ENCODE measurements at places on chromosomes 6 and 20.

DNA sequence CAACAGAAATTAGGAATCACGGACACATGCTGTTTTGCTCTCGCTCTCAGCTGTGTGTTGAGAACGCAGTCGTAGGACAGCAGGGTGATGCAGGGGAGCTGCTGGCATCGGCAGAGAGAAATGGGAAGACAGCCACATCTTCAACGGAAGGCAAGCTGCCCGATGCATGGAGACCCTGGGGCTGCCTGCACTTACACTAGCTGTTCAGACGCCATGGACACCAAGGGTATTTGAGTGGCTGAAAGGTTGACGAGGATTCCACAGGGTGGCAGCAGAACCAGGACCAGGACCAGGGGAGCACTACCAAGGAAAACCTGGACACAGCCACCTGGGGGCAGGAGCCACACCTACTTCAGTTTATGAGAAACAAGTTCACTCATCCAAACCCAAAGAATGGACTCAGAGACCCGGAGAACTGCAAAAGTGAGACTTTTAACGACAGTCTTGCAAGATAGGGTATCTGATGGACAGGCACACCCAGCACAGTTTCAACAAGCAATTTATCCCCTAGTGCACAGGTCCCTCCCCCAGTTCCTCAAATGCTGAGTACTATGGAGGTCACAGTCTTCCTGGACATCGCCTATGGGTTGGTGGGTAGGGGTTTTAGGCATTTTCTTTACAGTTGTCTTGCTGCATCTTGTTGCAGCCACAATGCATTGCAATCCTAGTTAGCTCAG, 56.3 kb upstream of the ENTPD6 start:
- no peak for DNase-seq

- DNase-seq: no peak
Measured at GRCh38 chr6:51029561-51029960, 210.9 kb downstream of the TFAP2B start.

DNA sequence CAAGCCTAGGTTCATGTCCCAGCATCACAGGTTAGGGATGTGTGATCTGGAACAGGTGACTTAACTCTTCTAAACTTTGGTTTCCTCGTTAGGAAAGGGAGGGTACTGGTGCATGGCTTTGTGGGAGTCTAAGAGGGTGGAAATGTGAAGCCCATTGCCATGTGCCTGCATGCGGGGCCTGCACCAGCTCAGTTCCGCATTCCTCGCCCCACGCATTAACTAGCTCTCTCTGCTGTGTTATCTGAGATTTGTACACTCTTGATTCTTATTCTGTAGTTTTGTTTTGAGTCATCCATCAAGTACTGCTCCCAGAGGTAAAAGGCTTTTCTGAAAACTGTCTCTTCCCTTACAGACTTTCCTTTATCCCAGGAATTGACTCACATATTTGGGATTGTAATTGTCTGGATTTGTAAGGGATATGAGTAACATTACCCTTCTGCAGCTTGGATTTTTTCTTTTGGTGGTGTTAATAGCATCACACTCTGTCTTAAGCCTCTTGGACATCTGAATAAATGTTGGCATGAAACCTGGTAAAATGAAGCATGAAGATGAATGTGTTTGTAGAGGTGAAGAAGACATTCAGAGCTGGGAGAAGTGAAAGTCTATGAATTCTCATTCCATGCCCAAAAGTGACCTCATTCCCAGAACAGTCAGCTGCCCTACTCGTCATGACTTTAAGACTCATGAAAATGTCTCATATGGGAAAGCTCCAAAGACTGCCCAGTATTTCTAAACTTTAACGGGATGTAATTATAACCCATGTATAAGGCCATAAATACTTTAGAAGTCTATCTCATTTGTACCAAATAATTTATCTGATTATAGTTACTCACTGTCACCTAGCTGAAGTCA, 357.3 kb downstream of the FOXA2 start:
- no peak for DNase-seq

GRCh38 chr20:22099348-22099747, 393.9 kb downstream of the PAX1 start:
- no peak for DNase-seq
